ENCODE measurements at places on chromosomes 12 and 14.

DNA sequence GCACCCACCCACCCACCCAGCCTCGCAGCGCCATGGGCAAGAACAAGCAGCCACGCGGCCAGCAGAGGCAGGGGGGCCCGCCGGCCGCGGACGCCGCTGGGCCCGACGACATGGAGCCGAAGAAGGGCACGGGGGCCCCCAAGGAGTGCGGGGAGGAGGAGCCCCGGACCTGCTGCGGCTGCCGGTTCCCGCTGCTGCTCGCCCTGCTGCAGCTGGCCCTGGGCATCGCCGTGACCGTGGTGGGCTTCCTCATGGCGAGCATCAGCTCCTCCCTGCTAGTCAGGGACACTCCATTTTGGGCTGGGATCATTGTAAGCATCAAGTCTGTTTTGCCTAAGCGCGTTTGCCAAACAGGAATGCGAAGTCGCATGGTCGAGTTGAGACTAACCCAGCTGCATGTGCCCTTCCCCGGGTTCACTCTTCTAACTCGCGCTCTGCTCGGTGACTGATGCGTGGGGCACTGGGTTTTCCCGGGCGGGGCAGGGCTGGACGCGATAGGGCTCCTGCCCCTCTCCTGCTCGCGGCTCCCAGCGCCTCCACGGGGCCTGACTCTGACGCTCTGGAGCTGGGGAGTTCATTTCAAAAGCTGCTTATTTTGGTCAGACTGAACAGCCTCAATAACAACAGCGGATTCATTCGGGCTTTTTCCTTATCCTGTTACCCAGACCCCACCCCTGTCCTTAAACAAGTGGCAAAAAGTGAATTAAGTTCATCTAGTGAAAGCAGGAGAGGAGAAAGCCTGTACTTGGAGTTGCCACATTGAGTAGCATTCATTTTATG is 458 bp downstream of the SSPN start:
- DNase-seq, result peak; percentile 45

GRCh38 chr12:2390850-2391390 is 338.1 kb downstream of the CACNA1C start:
- DNase-seq, result no peak

DNA sequence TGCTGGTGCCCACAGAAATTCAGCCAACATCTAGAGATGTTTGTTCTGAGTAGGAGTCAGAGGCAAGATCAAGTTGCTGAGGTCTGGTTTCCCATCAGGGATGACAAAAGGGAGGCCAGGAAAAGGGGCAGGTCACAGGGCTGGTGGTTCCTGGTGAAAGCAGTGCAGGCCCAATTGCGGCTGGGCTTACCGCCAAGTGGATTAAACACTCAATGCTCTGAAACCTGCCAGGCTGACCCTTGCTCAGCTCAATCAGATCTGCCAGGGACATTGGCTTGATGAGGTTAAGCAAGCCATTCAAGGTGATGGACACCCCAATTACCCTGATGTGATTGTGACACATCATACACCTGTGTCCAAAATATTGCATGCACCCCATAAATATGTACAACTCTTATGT is 5.5 kb upstream of the OAS1 start:
- DNase-seq, result no peak

- DNase-seq, result no peak
Observed at GRCh38 chr14:99401211-99401610, 79.4 kb downstream of the SETD3 start.

DNA sequence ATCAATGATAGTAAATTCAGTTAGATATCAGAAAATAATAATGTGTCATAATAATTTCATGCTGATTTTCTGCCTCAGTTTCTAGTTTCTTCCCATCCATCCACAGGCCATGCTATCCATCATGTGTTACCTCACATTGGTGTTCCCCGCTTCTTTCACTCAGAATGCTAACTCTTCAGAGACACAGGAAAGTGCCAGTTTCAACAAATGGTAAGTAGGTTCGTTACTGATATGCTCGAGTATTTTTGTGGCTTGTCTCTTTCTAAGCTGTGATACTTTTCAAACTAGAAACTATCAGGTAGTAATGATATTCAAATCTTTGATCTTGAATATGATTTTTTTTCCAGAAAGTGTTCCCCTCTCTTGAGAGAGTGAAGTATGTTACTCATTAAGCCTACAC is 1.5 kb downstream of the KLRB1 start:
- no peak for DNase-seq

- DNase-seq, result no peak
Observed at GRCh38 chr14:90506748-90507147, 109.9 kb downstream of the CALM1 start.

GRCh38 chr12:109582636-109583035 is 9.0 kb downstream of the MVK start:
- DNase-seq, result no peak

DNA sequence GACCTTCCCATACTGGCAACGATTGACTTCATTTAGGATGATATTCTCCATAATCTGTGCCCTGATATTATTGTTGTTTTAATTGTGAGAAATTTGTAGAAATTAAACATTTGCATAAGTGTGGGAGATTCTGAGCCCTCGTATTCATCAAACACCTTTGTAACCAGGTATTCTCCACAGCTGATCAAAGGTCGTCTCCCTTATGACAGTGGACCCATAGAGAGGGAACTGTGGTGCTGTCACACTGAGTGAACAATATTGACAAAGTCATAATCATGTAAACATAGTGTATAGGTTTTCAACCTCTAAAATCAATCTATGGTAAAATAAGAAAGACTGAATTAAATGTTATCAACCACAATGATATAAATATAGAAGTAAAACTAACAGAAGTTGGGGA is 14.9 kb upstream of the PLEKHG3 start:
- no peak for DNase-seq

- DNase-seq, result no peak
Observed at GRCh38 chr14:74898694-74899093, 17.0 kb downstream of the DLST start.

DNA sequence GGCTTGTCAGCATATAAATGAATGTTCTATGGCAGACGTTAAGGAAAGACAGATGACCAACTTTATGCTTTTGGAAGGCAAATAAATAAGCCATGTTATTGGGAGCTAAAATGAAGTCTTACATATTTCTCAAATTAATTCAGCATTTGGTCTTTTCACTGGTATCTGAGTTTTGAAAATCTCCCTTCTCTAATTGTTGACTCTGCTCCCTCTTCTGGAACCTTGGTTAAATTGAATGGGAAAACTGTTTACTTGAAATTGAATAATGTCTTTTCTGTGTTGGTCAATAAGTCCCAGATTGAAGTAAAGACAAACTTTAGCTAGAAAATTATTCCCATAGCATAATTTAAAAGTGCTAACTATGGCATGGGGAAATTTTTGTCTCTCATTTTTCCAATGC is 38.7 kb downstream of the LGR5 start:
- DNase-seq, result no peak

- no peak for DNase-seq
Observed at GRCh38 chr12:23140710-23141109, 515.7 kb downstream of the ETNK1 start.

GRCh38 chr12:27575762-27576118 is 51.7 kb downstream of the PPFIBP1 start:
- DNase-seq, result no peak

DNA sequence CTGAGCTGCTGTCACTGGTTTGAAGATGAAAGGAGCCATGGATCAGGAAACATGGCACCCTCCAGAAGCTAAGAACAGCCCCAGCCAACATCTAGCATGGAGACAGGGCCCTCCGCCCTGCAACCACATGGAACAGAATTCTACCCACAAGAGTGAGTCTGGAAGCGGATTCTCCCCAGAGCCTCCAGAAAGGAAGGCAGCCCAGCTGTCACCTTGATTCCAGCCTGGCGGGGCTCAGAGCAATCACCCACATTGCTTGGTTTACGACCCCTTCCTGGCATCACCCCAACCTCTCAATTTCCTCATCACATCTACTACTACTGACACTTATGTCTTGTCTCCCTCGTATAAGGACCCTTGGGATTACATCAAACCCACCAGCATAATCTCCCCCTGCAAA is 38.5 kb downstream of the OAS2 start:
- no peak for DNase-seq

GRCh38 chr14:79701371-79701770 is 509.9 kb downstream of the DIO2 start:
- no peak for DNase-seq

- peak; percentile 59 for DNase-seq
Observed at GRCh38 chr14:96285667-96286066, 29.7 kb downstream of the BDKRB1 start.

DNA sequence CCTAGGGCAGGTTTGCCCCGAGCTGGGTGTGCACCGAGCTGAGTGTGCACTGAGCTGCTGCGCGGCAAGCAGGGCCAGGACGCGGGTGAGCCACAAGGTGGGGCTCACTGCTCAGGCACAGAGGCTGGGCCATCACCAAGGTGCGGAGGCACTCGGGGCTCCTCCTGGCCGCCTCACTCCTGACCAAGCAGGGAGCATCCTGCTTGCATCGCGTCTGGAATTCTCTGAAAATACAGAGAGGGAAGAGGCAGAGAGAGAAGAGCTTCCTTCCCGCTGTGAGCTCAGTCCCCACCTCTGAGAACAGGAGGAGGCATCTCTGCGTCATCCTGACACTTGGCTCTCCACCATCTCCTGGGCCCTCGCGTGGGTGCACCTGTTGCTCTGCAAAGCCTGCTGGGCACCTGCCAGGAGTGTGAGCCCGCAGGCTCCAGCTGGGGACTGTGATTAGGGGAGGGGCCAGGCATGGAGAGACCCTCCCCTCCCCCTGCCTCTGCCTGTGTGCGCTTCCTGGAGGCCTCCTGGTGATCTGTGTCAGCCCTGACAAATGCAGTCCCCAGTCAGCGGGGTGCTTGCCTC is 116.3 kb downstream of the GLT1D1 start:
- DNase-seq, result no peak

DNA sequence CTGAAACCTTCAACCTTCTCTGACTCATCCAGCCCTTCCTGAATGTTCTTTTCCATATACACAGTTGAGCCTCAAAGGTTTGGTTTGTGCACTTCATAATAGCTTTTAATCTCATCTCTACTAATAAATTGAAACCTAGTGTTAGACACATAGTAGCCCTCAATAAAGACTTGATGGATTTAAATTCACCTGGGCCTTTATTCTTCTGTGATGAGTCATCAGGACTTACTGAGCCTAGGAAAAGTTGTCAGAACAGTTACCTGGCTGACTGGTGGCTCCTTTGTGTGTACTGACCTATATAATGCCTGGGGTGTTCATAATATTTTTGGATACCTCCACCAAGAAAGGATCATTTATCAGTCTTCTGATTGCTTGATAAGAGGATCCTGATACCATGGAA is 86.4 kb upstream of the NTF3 start:
- no peak for DNase-seq

GRCh38 chr12:6322969-6323339 is 12.5 kb downstream of the PLEKHG6 start:
- no peak for DNase-seq

Data from fibroblast of mammary gland (primary cell).